ENCODE measurements at places on chromosomes 5 and 9. TPM values are rescaled to one million over a fixed set of nuclear protein-coding genes. Genes with fewer than 3 reads are reported as not detected.

The HAVCR2 gene
- polyA plus RNA-seq = 0.92 TPM

The PCDHGB2 gene
- not detected for polyA plus RNA-seq

The NRG2 gene
- polyA plus RNA-seq = 1.5 TPM

The ADCY2 gene
- 3.2 TPM for polyA plus RNA-seq

The CCDC192 gene
- 0.69 TPM for polyA plus RNA-seq

The SLC30A5 gene
- 54.3 TPM for polyA plus RNA-seq

The ATOX1 gene
- polyA plus RNA-seq = 348 TPM

The KYAT1 gene
- polyA plus RNA-seq = 8.4 TPM

The CENPH gene
- 3.7 TPM for polyA plus RNA-seq

The ITGA2 gene
- 1.5 TPM for polyA plus RNA-seq

The C9orf153 gene
- polyA plus RNA-seq = not detected

- no peak overlapping the region for H3K27ac ChIP-seq
- H3K27me3 ChIP-seq = no peaks in the 10 kb centered on the region
- no peaks in the 10 kb centered on the region for H3K4me1 ChIP-seq
Observed at GRCh38 chr9:123425261-123425821, 69.3 kb downstream of the CRB2 start.

DNA sequence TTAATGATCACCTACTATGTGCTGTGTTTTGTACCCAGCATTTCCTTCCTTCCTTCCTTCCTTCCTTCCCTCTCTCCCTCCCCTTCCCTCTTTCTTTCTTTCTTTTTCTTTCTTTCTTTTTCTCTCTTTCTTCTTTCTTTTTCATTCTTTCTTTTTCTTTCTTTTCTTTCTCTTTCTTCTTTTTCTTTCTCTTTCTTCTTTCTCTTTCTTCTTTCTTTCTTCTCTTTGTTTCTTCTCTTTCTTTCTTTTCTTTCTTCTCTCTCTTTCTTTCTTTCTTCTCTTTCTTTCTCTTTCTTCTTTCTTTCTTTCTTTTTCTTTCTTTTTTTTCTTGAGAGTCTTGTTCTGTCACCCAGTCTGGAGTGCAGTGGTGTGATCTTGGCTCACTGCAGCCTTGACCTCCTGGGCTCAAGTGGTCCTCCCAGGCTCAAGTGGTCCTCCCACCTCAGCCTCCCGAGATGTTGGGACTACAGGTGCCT lies 165.7 kb upstream of the MVB12B start:
- no peak overlapping the region for H3K27ac ChIP-seq
- H3K36me3 ChIP-seq = no peaks in the 10 kb centered on the region
- H3K4me1 ChIP-seq = no peaks in the 10 kb centered on the region

- no peak overlapping the region for H3K4me3 ChIP-seq
- no peak for DNase-seq
- no peaks in the 10 kb centered on the region for H3K4me1 ChIP-seq
- H3K27ac ChIP-seq = no peak overlapping the region
- no peaks in the 10 kb centered on the region for H3K27me3 ChIP-seq
Observed at GRCh38 chr5:68011801-68012200, 203.8 kb upstream of the PIK3R1 start.

DNA sequence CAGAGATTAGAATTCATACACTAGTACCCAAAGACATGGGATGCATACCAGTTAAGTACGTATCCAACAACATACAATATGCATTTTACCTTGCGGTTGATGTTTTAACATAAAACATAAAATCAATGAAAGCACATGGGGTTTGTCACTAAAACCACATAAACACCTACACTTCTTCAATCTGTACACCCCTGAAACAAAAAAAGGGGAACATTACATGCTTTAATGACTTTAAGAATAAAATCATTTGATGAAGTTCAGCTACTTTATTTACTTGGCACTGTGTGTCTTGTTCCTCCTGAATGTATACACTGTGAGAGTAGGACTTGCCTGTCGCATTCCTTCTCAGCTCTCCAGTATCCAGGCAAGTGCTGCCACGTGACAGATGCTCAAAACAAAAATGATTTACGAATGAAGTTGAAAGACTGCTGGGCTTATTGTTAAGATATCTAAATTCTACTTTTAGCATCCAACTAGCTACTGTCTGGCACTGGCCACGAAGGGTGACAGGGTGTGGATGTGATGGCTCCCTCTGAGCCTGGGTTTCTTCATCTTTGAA lies 21.0 kb downstream of the TNFSF15 start:
- DNase-seq = no peak
- H3K36me3 ChIP-seq = no peaks in the 10 kb centered on the region
- H3K27ac ChIP-seq = no peak overlapping the region
- no peaks in the 10 kb centered on the region for H3K27me3 ChIP-seq
- H3K4me3 ChIP-seq = no peak overlapping the region

DNA sequence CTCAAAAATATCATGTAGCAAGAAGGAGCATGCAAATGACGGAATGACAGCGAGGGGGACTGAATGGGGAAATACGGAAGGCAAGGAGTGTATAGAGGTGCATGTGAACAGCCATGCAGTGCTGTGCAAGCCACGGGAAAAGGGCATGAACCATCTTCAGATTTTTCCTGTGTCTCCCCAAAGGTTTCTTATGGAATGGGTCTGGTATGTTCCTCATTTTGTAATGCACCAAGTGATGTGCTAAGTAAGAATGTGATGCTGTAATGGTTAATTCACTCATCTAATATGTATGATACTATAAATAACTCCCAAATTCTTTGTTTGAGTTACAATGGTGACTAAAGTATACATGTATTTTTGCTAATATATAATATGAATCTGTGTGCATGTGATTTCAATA lies 99.0 kb upstream of the DAB2 start:
- no peak for DNase-seq
- no peaks in the 10 kb centered on the region for H3K36me3 ChIP-seq
- no peaks in the 10 kb centered on the region for H3K27me3 ChIP-seq
- H3K4me3 ChIP-seq = no peak overlapping the region
- peaks cover 17% of the 10 kb centered on the region for H3K4me1 ChIP-seq

DNA sequence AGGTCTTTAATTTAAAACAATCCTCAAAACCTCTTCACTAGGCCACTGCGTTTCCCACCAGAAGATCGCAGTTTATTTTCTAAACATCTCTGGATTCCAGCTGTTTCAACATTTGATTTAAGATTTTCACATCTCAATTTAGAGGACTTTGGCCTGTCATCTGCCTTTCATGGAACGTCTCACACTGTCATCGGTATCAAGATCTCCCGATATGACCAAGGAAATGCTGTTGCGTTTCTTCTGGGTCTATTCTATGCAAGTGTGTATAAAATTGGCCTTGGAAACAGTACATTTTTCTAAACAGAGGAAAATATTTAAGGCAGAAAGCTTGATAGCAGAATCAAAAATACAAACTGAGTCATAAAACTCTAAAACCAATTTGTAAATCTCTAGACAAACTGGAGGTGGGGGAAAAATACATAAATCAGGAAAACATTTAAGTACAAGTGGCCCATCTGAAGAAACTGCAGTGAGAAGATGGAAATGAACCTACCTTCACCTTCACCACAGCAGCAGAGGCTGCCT lies 53.6 kb upstream of the SIMC1 start:
- no peaks in the 10 kb centered on the region for H3K36me3 ChIP-seq
- no peaks in the 10 kb centered on the region for H3K27me3 ChIP-seq
- no peaks in the 10 kb centered on the region for H3K4me1 ChIP-seq
- no peak overlapping the region for H3K27ac ChIP-seq
- no peak for DNase-seq
- no peak overlapping the region for H3K4me3 ChIP-seq

DNA sequence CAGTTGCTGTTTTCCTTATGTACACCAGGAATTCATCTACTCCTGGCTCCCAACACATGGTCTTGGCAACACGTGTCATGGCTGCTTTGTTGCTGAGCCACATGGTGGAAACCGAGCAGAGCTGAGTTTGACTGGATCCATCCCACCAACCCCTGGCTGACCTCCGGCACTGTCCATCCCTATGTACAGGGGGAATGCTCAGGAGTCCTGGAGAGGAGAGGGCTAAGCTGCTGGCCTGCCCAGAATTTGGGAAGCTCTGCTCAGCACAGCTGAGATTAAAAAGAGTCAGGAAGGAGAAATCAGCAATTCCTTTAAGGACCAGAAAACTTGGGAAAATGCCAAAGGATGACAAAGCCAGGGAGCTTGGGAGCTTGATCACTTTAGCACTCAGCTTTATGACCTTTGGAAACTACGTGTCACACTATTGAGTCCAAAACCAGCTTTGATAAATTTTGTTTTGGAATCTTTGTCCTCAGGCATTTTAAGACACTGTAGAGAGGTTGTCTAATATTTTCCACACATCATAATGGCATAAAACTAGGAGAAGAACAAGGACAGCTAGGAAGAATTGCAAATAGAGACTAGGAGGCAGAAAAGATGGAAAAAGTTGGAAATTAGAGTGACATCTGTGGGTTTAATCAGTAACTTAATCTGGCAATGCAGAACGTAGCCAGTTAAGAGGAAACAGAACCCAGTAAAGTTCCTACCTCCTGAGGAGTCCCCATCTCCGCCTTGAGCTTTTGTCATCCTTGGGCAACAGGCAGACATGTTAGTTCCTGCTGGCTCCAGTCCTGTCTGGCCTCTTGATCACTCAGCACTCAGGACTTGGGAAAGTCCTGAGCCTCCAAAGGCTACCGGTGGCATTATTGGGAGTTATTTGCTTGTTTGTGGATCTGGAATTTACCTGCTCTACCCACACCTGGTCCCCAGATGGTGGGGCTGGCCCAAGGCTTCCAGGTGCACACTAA lies 62.5 kb upstream of the PLPP1 start:
- H3K4me3 ChIP-seq = no peak overlapping the region
- H3K36me3 ChIP-seq = no peaks in the 10 kb centered on the region
- H3K27ac ChIP-seq = peak overlapping the region; percentile 75
- H3K27me3 ChIP-seq = no peaks in the 10 kb centered on the region
- peaks cover 37% of the 10 kb centered on the region for H3K4me1 ChIP-seq

GRCh38 chr5:149694007-149694406 lies 36.1 kb upstream of the PPARGC1B start:
- H3K27ac ChIP-seq = no peak overlapping the region
- H3K4me1 ChIP-seq = no peaks in the 10 kb centered on the region

GRCh38 chr5:172833686-172834414 lies at the start of gene ERGIC1:
Gene ERGIC1, plus strand, starts transcription at chr5:172834251. Its CDS starts 163 bp downstream, at chr5:172834414.
- H3K27ac ChIP-seq = peak within 1 kb of the TSS; percentile 92
- peak within 1 kb of the TSS; percentile 94 for H3K4me3 ChIP-seq
- DNase-seq = peak; percentile 85
- peaks cover 27% of the 10 kb centered on the region for H3K4me1 ChIP-seq
- no peaks in the 10 kb centered on the region for H3K27me3 ChIP-seq
- no peaks in the 10 kb centered on the region for H3K36me3 ChIP-seq

GRCh38 chr5:56419667-56420066 lies 186.5 kb upstream of the ANKRD55 start:
- peaks cover 22% of the 10 kb centered on the region for H3K4me1 ChIP-seq
- no peaks in the 10 kb centered on the region for H3K27me3 ChIP-seq
- H3K27ac ChIP-seq = no peak overlapping the region
- H3K4me3 ChIP-seq = no peak overlapping the region
- H3K36me3 ChIP-seq = no peaks in the 10 kb centered on the region

DNA sequence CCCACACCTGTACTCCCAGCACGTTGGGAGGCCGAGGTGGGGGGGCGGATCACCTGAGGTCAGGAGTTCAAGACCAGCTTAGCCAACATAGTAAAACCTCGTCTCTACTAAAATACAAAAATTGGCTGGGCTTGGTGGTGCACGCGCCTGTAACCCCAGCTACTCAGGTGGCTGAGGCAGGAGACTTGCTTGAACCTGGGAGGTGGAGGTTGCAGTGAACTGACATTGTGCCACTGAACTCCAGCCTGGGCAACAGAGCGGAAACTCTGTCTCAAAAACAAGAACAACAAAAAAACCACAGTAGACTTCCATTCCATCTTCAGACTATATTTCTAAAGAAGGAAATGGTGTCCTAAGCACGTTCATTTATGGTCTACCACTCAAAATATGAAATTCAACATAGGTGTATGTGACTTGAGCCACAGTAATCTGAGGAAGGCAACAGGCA lies 14.2 kb upstream of the SERINC5 start:
- no peaks in the 10 kb centered on the region for H3K36me3 ChIP-seq
- no peaks in the 10 kb centered on the region for H3K27me3 ChIP-seq
- H3K4me3 ChIP-seq = no peak overlapping the region
- DNase-seq = no peak

DNA sequence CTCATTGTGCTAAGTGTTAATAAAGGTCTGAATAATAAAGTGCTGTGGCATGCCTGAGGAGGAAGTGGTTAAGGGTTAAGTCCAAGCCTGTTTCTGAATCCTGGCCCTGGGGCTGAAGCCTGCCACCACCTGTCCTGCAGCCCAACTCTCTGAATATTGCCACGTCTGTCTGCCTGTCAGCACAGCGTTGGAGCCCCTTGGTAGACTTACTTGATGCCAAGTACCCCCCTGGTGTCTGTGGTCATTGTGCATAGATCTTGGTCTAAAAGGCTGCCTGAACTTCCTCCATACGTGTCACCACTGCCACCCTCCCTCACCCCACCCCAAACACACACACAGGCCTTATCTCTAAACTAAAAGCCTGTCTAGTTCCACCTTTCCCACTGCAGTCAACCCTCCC lies 35.4 kb upstream of the SLC2A8 start:
- no peak for DNase-seq
- H3K27me3 ChIP-seq = no peaks in the 10 kb centered on the region
